ENCODE measurements at places on chromosomes 3 and 15. TPM values are rescaled to one million over a fixed set of nuclear protein-coding genes. Genes with fewer than 3 reads are reported as not detected.

Gene EID1
- 273 TPM for total RNA-seq

Gene XIRP1
- total RNA-seq: 142 TPM

Gene SLC24A1
- total RNA-seq: 3.4 TPM

Gene CYP1A2
- not detected for total RNA-seq

Gene P2RY14
- total RNA-seq: not detected

Gene NPAP1
- not detected for total RNA-seq

Gene DUOXA2
- total RNA-seq: not detected

Gene ITPR1
- 19.7 TPM for total RNA-seq

Gene LRRIQ4
- not detected for total RNA-seq

Gene ARHGEF26
- 0.62 TPM for total RNA-seq

Gene TGM4
- not detected for total RNA-seq

Gene HGD
- not detected for total RNA-seq

Gene GOLGA6A
- total RNA-seq: not detected

Gene AQR
- 24.1 TPM for total RNA-seq

Gene OR5K2
- total RNA-seq: not detected

Gene MFGE8
- 193 TPM for total RNA-seq

Gene DGKG
- 4.3 TPM for total RNA-seq

Gene NLGN1
- not detected for total RNA-seq

Gene FES
- total RNA-seq: 0.26 TPM

Gene CTXN2
- not detected for total RNA-seq

Gene FETUB
- total RNA-seq: not detected

Gene LNP1
- 8.7 TPM for total RNA-seq

Gene PLD1
- 6.0 TPM for total RNA-seq

Gene LYZL4
- total RNA-seq: not detected

Gene HYKK
- total RNA-seq: 3.7 TPM

Gene TMOD3
- 16.1 TPM for total RNA-seq

Gene ACY1
- 44.5 TPM for total RNA-seq

All from myocyte (in vitro differentiated cells).